ENCODE measurements at places on chromosomes 2 and 18.
A peak's percentile ranks its signal among the peaks of the same experiment; 100 is the strongest.

DNA sequence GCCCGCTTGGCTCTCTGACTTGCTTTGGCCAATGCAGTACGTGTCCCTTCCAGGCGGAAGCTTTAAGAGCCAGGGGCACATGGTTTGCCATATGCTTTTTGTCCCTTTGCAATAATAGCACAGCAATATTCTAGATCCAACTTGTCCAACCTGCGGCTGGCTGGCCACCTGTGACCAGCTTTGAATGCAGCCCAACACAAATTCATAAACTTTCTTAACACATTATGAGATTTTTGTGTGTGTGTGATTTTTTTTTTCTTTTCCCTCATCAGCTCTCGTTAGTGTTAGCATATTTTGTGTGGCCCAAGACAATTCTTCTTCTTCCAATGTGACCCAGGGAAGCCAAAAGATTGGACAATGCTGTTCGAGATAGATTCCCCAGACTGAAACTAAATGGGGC lies 119.3 kb upstream of the SIX3 start:
- no peak overlapping the region for H3K4me3 ChIP-seq
- H3K36me3 ChIP-seq, result no peaks in the 10 kb centered on the region
- no peaks in the 10 kb centered on the region for H3K27me3 ChIP-seq
- no peaks in the 10 kb centered on the region for H3K4me1 ChIP-seq
- no peak overlapping the region for H3K27ac ChIP-seq
- DNase-seq, result no peak

- no peak for DNase-seq
- no peak overlapping the region for H3K27ac ChIP-seq
- no peaks in the 10 kb centered on the region for H3K27me3 ChIP-seq
- no peaks in the 10 kb centered on the region for H3K36me3 ChIP-seq
- no peak overlapping the region for H3K4me3 ChIP-seq
These were observed 110.6 kb upstream of the TTC39C start for GRCh38 chr18:23903971-23904370.

- H3K36me3 ChIP-seq, result no peaks in the 10 kb centered on the region
- peak; percentile 51 for DNase-seq
- H3K27me3 ChIP-seq, result no peaks in the 10 kb centered on the region
- H3K4me3 ChIP-seq, result no peak overlapping the region
These were observed 108.3 kb downstream of the PIEZO2 start for GRCh38 chr18:11040823-11041656.

GRCh38 chr2:53021292-53021691 lies 746.3 kb upstream of the CHAC2 start:
- H3K27me3 ChIP-seq, result no peaks in the 10 kb centered on the region
- H3K27ac ChIP-seq, result no peak overlapping the region
- no peak for DNase-seq
- no peaks in the 10 kb centered on the region for H3K36me3 ChIP-seq
- no peak overlapping the region for H3K4me3 ChIP-seq

DNA sequence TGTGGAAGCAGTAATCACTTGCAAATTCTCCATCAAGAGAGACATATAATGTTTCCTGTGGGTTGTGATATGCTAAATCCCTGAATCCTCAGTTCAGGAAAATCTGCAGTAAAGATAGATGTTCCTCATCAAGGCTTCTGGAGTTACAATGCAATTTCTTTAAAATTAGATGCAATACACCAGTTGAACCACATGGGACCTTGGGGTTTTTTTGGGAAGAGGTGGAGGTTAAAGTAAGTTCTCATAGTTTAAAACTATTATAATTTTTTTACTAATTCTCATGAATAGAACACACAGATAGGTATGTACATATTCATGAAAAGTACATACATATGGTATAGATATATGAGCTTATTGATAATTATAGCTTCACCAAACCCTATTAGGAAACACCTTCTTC lies 496.2 kb downstream of the SATB2 start:
- no peak overlapping the region for H3K27ac ChIP-seq
- H3K4me1 ChIP-seq, result no peaks in the 10 kb centered on the region
- no peak overlapping the region for H3K4me3 ChIP-seq

- H3K27ac ChIP-seq, result no peak overlapping the region
- DNase-seq, result no peak
- H3K36me3 ChIP-seq, result no peaks in the 10 kb centered on the region
- no peaks in the 10 kb centered on the region for H3K27me3 ChIP-seq
- H3K4me1 ChIP-seq, result no peaks in the 10 kb centered on the region
These were observed 28.2 kb downstream of the CDKL4 start for GRCh38 chr2:39215545-39215944.
